ENCODE measurements at places on chromosomes 12 and 14.
A peak's percentile ranks its signal among the peaks of the same experiment; 100 is the strongest.

DNA sequence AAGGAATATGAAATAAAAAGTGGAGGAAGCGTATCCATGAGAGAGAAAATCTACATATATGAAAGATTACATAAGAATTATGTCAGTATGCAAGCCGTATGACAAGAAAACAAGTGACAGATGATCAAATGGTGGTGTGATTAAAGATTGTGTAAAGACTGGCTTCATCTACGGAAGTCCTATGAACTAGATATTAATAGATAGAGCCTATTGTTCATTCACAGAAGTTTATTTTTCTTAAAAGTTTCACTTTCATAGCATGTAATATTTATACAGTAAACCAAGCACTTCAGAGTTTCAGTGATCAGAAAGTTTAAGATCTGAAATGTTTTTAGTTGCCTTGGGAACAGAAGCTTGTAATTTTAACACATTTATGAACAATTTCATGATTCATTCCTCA lies 84.5 kb downstream of the VRK1 start:
- DNase-seq, result no peak

DNA sequence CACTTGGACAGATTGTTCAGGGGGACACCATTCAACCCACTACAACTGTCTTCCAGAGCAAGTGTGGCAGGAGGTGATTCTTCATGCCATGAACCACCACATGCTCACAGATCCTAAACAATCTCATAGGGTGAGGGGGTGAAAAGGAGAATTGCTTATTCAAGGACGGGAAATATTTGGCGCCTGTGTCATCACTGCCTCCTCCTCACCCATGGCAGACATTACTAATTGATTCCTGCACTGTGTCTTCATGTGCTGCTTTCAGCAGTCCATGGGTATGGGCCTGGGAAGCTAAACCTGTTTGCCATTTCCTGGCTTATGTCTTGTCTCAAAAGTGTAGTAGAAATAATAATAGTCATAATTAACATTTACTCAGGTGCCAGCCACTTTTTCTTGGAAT lies 31.3 kb downstream of the MMAB start:
- DNase-seq, result peak; percentile 33

DNA sequence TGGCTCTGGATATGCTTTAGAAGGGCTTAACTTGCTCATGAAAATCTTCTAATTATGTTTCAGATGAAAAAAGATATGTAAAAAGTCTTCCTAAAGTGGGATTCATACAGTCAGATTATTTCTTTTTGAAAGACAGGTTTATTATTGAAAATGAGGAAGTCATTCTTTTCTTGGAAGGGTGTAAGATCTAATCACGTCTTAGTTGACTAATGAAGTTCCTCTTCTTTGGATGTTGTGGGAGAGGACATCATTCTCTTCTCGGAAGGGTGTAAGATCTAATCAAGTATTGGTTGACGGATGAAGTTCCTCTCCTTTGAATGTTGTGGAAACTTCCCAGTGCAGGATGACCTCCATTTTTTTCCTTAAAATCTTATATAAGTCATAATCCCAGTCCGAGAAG lies 74.9 kb downstream of the ALG10 start:
- DNase-seq, result no peak

DNA sequence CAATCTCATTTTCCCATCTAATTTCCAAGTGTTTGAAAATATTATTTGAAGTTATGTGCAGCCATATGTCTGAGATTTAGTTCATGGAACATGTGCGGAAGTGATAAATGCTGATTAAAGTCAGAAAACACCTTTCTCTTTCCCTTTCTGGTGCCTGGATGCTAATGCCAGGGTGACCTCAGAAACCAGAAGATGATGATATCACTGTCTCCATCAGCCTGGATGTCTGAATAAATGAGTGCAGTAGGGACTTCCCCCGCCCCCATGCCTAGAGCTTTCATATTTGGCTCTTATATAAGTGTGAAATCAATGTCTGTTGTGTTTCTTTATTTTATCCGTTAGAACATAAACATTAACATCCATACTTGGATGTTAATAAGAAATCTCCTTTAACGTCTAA lies 261.9 kb upstream of the LRIG3 start:
- DNase-seq, result no peak

DNA sequence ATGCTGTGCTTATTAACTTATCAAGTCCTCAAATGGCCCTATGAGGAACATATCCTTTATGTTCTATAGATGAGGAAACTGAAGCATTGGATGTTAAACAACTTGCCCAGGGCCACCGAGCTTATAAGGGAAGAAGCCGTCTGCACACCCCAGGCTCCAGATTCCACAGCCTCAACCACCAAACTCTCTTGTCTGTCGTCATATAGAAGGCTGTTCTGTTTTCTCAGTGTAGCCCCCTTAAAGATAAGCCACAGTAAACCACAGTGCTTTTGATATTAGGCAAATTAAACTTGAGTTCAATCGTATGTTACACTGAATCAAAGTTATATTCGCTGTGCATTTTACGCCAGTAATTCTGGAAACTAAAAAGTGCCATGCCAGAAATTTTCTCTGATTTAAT lies 116.7 kb downstream of the PRKCH start:
- no peak for DNase-seq

- DNase-seq, result peak; percentile 75
Observed at GRCh38 chr12:127169321-127170181, 1097.4 kb upstream of the TMEM132C start.

- no peak for DNase-seq
Observed at GRCh38 chr14:54047645-54048308, 91.2 kb upstream of the BMP4 start.

- DNase-seq, result no peak
Observed at GRCh38 chr14:96268431-96269358, 12.7 kb downstream of the BDKRB1 start.

GRCh38 chr12:121751034-121751433 lies 38.5 kb downstream of the TMEM120B start:
- DNase-seq, result no peak

- DNase-seq, result no peak
Observed at GRCh38 chr12:111215881-111216280, 153.0 kb downstream of the PHETA1 start.

GRCh38 chr12:87094356-87094755 lies 838.2 kb upstream of the MGAT4C start:
- peak; percentile 40 for DNase-seq

GRCh38 chr12:124771462-124772288 lies 92.0 kb downstream of the SCARB1 start:
- peak; percentile 91 for DNase-seq

- DNase-seq, result no peak
Observed at GRCh38 chr14:90819734-90820393, 3.6 kb upstream of the TTC7B start.

DNA sequence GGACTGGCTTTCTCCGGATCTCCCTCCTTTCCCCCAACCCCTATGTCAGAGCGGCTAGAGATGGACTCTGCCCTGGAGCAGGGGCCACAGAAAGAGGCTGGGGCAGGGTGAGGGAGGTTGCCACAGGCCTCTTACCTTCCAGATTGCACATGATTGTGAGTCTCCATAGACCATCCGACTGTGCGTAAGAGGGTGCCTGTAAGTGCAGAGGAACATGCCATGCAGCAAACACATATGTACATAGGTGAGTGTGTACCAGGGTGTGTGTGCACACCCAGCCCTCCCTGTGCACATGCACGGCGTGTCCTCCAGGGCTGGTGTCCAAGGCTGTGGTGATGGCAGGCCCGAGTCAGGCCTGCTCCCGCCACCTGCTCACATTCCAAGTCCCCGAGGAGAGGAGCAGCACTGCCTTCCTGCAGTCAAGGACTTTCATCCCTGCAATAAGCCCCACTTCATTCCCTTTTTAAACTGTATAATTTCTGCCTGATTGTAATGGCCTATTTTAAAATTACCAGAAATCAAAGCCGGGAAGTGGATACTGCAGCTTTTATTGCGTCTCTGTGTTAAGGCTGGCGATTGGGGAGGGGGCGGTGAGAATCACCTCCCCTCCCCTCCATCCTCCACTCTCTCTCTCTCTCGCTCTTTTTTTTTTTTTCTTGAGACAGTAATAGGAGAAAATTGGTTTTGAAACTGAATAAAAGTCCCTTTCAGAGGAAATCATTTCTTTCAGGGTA lies 28.5 kb downstream of the FAM222A start:
- DNase-seq, result no peak

- no peak for DNase-seq
Observed at GRCh38 chr12:21912318-21912717, 28.9 kb downstream of the ABCC9 start.

- DNase-seq, result no peak
Observed at GRCh38 chr14:96688629-96689028, 108.6 kb upstream of the VRK1 start.

DNA sequence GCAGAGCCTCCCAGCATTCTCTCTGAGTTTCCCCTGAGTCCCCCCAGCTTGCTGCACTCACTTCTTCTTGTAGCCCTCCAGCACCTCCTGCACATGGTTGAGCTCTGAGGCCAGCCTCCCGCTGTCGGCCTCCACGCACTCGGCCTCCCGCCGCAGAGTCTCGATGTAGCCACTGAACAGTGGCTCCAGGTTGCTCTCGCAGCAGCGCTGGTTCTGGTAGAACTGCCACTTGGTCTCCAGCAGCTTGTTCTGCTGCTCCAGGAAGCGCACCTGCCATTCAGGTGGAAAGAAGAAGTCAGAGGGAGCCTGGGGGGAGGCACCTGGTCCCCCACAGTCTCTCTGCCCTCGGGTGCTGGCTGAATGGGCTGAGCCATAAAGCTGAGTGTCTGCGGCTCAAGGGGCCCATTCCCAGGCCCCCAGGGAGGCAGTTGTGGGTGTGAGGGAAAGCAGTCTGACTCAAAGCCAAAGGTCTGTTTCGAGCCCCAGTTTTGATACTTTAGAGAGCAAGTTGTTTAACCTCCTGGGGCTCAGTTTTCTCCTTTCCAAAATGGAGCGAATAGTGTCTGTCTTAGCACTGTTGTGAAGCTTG lies 2.3 kb downstream of the KRT85 start:
- DNase-seq, result no peak

DNA sequence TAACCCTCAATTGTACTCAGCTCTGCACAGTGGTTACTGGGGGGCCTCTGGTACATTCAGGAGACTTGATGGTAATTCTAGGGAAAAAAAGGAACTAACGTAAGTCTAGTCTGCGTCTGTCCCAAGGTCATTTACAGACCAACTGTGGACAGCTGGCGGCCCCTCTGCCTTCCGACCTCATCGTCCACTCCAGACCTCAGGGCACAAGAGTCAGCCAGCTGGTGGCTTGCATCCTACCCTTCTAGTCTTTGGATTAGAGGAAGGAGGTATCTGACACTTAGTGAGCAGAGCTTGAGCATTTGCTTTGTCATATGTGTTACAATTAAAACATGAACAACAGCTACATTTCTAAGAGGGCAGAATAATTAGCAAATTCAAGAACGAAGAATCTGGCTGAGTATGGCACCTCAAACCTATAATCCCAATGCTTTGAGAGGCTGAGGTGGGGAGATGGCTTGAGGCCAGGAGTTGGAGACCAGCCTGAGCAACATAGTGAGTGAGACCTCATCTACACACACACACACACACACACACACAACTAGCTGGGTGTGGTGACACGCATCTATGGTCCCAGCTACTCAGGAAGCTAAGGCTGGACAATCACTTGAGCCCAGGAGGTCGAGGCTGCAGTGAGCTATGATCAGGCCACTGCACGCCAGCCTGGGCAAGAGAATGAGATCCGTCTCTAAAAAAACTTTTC lies 36.5 kb downstream of the SSH1 start:
- no peak for DNase-seq

- DNase-seq, result no peak
Observed at GRCh38 chr12:26845057-26845666, 12.2 kb upstream of the ITPR2 start.

DNA sequence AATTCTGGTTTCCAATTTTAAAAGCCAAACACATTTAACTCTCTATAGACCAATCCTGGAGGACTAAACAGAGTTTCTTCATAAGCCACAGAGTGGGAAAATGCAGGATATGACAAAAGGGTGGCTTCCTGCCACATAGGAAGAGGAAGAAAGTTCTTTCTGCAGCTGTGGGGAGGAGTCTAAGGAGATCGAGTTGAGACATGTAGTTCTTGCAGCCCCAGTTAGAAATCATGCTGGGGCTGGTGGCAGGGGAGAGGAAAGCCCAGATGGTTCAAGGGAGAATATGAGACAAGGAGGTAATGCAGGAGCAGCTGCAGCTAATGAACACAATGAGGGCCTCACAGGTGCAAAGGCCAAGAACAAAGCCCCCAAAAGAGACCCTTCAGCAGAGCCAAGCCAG lies 85.0 kb upstream of the ARID2 start:
- peak; percentile 49 for DNase-seq

- DNase-seq, result no peak
Observed at GRCh38 chr14:101456246-101457175, 104.8 kb upstream of the DIO3 start.

DNA sequence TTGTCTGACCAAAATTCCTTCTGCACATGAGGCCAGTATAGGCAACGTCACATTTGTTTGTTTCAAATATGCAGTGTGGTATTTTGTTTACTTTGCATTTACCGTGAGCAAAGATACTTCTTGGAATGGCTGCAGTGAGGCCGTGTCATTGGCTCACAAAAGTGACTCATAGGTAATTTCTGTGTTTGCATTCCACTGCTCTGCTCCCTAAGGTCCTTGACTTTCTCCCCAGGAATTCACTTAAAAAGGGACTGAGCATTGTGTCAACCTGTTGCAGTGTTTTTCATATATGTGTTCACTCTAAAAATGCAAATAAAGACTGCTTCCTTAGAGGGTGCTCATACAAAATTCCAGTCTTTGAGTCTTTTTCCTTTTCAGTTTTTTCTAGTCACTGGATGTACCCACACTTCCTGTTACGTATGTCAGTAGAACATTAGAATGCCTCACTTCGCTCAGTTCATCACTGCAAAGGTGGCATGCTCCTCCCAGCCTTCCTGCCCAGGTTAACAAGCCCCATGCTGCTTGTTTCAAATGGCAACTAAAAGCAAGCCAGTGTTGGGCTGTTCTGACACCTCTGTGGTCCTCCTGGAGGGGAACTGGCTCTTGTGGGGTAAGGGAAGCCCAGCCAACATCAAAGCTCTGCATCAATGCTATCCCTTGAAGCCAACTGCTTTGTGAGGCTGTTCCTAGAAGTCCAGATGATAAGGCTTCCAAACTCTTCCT lies 9.1 kb downstream of the C12orf76 start:
- no peak for DNase-seq
